ENCODE measurements at places on chromosomes 7 and 10. TPM values are rescaled to one million over a fixed set of nuclear protein-coding genes. Genes with fewer than 3 reads are reported as not detected.

The IRF5 gene
- 8.5 TPM for total RNA-seq

- no peak for DNase-seq
Measured at GRCh38 chr10:69901628-69902505, 100.2 kb downstream of the COL13A1 start.

The C10orf67 gene
- total RNA-seq, result 0.43 TPM

The PNLIP gene
- not detected for total RNA-seq

The VPS37D gene
- 12.2 TPM for total RNA-seq

- peak; percentile 19 for DNase-seq
Measured at GRCh38 chr7:84060760-84061261, 133.8 kb downstream of the SEMA3A start.

DNA sequence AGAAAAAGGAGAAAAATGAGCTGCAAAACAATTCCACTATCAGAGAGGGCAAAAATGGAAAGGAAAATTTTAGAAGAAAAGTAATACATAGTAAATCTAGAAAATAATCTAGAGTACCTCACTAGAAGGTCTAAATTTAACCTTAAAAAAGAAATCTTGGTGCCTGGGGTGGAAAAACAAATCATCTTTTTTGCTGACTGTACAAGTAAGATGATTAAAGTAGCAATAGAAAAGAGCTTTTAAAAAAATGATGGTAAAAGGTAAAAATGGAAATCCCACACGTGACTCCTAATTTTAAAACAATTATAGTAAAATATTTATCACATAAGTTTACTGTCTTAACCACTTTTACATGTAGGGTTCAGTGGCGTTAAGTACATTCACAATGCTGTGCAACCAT lies 28.8 kb upstream of the GOT1 start:
- no peak for DNase-seq

GRCh38 chr10:37563107-37563714 lies 294.2 kb downstream of the ZNF248 start:
- DNase-seq, result no peak

The NCAPG2 gene
- 30.1 TPM for total RNA-seq

DNA sequence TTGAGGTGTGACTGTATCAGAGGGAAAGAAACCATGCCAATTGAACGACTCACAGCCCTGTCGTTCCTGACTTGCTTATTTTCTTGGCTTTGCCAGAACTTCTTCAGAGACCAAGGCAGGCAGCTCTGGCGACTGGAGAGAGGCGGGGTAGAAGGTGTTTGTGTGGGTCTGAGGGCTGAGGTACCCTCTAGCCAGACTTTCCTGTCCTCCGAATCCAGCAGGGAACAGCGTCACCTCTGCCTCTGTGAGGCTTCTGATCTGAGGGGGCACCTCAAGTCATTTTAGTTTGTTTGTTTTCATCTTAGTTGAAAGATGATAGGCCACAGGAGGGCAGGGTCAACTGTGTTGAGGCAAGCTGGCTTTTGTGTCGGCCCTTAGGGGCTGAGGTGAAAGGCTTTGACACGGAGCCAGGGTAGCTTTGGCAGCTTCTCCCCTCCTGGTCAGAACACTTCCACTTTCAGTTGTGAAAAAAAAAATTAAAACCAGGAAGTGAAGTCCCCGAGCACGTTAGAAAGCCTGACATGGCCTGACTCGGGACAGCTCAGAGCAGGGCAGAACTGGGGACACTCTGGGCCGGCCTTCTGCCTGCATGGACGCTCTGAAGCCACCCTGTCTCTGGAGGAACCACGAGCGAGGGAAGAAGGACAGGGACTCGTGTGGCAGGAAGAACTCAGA lies 1.9 kb downstream of the ACSL5 start:
- DNase-seq, result no peak

GRCh38 chr7:130151591-130152492 lies 53.4 kb downstream of the TMEM209 start:
- no peak for DNase-seq

The PON2 gene
- total RNA-seq, result 147 TPM

GRCh38 chr10:43962346-43963191 lies 313.9 kb upstream of the ZNF32 start:
- no peak for DNase-seq
